ENCODE measurements at places on chromosomes 16 and 17.

DNA sequence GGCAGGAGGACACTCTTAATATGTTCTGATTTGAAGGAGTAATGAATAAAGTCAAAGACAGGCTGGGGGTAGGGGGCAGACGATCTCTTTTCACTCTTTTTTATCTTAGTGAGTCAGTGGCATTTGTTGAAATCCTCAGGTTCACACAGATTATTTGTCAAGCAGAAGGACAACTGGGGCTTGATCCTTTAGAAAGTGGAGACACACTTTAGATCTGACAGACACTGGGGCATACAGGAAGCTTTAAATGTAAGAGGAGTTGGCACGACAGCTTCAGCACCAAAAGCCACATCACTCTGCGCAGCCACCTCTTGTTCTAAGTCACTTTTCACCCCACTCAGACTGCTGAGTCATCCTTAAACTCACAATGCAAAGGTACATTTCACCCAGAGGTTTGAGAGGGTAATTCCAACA lies 121.5 kb downstream of the STXBP4 start:
- no peak for DNase-seq

DNA sequence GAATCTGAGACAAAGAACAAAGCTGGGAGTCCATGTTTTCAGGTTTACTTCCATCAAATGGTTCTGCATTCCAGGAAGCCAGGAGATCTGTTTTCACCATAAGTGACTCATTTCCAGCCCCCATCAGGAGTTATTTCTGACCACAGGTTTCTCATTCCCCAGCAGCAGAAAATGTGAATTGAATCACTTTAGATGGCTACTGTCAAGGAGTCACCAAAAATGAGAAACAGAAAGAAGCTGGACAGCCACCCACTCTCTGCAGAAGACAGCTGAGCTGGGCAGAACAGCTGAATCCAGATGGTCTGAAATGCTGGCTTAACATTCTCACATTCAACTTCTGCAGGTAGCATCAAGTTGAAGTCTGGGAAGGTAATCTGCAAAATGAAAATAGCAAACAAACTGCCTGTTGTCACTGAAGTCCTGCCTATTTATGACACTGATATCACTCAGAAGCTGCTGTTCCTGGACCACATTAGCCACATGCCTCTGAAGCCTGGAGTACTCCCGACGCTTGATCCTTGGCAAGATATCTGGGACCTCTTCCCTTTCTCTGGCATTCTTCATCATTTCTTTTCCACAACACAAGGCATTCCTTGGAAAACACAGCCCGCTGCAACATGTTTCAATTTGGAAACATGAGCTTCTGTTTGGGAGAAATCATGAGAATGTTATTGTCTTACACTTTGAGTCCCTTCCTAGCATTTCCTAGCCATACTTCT lies 15.3 kb downstream of the CCL11 start:
- DNase-seq: no peak

DNA sequence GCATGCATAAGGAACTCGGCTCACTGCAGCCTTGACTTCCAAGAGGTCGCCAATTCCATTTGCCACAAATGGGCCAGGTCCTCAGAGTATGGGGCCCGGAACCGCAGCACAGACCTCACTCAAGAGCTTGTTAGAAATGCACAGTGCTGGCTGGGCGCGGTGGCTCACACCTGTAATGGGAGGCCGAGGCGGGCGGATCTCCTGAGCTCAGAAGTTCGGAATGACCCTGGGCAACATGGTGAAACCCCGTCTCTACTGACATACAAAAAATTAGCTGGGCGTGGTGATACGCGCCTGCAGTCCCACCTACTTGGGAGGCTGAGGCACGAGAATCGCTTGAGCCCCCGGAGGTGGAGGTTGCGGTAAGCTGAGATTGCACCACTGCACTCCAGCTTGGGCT lies 19.6 kb upstream of the N4BP1 start:
- DNase-seq: no peak

DNA sequence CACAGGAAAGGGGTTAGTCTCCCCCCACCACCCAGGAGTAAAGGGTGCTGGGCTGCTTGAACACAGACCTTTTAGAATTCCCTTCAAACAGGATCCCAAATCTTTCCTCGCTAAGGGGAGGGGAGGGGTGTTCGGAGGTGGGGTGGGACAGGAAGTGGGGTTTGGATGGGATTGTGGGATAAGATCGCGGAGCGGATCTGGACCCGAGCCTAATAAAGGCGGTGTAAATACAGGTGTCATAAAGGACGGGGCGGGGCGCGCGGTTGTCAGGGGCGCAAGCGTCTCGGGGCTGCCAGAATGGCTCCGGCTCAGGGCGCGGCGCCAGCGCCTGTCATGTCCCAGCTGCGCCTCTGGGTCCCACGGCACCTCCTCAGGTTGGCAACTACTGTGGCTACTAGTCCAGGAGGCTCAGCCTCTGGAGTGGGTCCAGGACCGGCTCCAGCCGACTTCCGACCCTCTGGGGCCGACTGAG lies 59.8 kb upstream of the FBXO47 start:
- DNase-seq: no peak

DNA sequence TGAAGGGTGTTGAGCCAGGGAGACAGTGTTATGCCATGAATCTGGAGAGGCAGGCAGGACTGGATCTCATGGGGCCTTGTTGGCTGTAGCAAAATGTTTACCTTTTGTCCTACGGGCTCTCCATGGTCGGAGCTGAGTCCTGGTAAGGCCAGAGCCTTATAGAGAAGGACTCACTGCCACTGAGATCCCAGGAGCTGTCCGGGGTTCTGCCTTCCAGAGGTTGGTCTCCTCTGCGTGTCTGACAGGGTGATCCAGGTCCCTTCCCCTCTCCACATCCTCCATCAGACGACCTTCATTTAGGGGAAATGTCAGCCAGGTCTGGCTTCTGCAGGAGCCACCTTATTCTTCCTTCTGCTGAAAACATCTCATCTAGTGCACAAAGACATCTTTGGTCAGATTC lies 285.2 kb upstream of the N4BP1 start:
- no peak for DNase-seq

GRCh38 chr17:2262135-2262587 lies 41.4 kb downstream of the SMG6 start:
- DNase-seq: no peak

DNA sequence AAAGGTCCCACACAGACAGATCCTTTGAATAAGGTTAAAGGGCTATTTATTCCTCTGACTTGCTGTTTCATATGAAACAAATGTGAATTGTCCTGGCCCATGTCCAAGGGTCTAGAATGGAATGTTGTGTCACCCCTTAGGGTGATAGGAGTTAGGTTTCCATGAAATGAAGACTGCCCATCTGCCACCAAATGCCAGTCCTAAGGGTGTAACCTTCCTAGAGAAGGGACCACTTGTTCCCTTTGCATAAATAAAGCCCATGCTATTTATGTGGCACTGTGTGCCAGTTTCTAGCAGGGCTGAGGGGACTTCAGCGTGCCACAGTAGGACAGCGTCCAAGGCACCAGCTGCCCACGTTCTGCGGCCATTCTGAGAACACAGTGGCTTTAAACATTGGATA lies 171.3 kb downstream of the ABCA8 start:
- no peak for DNase-seq

GRCh38 chr16:53282975-53283946 lies 151.0 kb upstream of the RBL2 start:
- no peak for DNase-seq

DNA sequence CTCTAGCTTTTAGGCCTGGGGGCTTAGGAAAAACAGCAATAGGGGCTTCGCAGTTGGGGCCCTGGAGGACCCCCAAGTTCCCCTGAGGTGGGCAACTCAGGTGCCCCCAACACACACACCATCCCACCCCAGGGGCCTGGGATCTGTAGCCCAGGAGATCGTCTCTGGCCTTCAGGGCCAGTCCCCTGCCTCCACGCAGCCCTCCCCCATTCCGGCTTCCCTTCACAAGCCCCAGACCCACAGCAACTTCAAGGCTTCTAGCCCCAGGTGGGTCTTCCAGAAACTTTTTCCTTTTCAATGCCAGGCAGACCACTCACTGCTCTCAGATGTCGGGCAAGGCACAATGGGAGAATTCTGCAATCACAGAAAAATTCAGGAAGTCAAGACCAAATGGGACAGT lies 79.4 kb downstream of the C16orf78 start:
- no peak for DNase-seq

DNA sequence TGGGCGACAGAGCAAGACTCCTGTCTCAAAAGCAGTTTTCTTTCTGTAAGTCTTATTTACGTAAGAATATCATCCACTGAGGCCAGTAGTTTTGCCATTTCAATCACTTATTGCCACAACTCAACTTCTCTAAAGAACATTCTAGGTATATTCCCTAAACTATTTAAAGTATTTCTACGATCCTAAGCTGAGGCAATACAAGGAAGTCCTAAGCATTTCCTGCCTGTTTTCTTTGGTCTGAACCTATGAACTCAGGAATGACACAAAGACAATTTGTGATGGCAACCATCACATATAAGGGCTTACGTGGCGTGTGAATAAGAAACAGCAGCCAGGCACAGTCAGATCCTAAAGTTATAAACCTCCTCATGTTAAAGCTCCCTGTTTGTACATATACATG lies 14.2 kb downstream of the USP36 start:
- DNase-seq: no peak

DNA sequence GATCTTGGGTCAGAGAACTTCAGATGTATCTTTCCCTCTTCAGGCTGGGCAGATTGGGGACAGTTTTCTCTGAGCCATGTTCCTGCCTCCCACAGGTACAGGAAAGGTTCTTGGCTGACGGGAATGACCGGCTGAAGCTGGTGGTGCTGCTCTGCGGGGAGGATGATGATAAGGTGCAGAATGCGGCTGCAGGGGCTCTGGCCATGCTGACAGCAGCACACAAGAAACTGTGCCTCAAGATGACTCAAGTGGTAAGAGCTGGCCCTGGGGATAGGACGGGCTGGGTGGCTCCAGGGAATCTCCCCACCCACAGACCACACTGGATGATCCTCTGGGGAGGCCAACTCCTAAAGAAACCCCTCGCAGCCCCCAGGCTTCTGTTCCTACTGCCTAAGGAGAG lies 10.9 kb downstream of the SLC35G3 start:
- no peak for DNase-seq

GRCh38 chr16:65315081-65315780 lies 193.4 kb upstream of the CDH11 start:
- DNase-seq: no peak

DNA sequence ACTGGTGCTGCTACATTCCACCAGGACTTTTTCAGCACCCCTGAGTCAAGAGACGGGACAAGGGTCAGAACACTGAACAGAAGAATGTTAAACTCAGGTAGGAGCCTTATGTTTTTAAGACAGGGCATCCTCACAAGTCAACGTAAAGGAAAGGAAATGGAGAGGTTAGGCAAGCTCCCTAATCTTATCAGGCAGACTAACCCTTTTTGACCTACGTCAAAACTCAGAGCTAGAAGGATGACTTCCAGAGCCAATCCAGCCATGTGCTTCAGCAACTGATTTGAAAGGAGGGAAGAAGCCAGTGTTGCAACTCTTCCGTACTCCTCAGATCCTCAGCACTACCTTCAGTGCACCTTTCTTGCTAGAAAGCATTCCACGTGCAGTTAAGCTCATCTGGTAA lies 46.8 kb downstream of the REXO5 start:
- no peak for DNase-seq

DNA sequence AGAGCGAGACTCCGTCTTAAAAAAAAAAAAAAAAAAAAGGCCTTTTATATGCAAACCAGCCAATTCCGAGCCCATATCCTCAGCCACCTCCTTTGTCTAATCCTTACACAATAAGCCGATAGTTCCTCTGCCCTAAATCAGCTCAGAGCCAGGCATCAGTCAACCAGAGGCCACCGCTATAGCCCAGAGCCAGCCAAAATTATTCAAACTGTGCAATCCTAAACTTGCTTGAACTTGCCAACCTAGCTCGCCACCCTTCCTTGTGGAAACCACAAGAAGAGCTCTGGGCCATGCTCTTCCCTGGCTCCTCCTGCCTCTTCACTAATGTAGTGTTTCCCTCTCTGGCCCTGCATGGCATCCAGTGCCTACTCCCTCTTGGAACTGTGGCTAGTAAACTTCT lies 17.7 kb downstream of the ITGAL start:
- DNase-seq: no peak

- DNase-seq: no peak
These were observed at the start of gene CCDC57 for GRCh38 chr17:82212331-82213250. TSS of gene CCDC57 (minus strand) at chr17:82212842. CDS start at chr17:82201944, 10,898 bp downstream.

All from iPS DF 19.7 (cell line).